Mesothelial cell of epicardium (in vitro differentiated cells): ENCODE measurements at places on chromosomes 5 and 9.
A peak's percentile ranks its signal among the peaks of the same experiment; 100 is the strongest.

GRCh38 chr5:79931866-79932265, 59.2 kb downstream of the MTX3 start:
- no peak overlapping the region for H3K4me3 ChIP-seq
- no peaks in the 10 kb centered on the region for H3K36me3 ChIP-seq
- no peaks in the 10 kb centered on the region for H3K27me3 ChIP-seq

DNA sequence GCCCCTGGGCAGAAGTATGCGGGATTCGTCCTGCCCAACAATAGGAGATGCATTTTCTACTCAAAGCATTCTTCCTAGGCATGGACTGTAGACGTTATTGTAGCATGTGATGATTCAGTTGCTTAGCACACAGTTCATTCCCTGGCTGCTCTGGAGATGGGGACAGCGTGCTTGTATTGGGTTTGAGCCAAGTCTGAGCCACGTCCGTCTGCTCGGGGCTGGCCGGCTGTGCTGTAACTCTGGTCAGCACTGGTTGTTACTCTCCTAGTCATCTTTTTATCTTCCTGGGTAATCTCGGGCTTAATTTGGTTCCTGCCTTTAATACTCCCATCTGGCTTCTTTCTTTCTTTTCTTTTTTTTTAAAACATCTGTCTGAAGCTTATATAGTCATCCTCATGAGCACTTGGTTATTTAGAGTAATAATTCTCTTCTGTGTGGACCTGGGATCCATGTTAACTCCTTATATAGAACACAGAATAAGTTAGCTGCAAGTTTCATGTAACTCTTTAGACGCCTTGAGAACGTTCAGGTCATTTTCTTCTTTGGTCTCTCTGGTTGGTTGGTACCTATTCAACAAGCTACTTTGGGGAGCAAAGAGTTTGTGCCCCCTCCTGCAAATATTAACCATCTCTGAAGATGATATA, 118.8 kb upstream of the RPS23 start:
- H3K27ac ChIP-seq, result peak overlapping the region; percentile 40
- H3K4me3 ChIP-seq, result peak overlapping the region; percentile 2
- DNase-seq, result peak; percentile 69
- H3K4me1 ChIP-seq, result peaks cover 36% of the 10 kb centered on the region

- H3K4me1 ChIP-seq, result no peaks in the 10 kb centered on the region
- no peak overlapping the region for H3K27ac ChIP-seq
- no peaks in the 10 kb centered on the region for H3K36me3 ChIP-seq
- peaks cover 5% of the 10 kb centered on the region for H3K27me3 ChIP-seq
Observed at GRCh38 chr5:171688696-171689495, 96.7 kb upstream of the SMIM23 start.

GRCh38 chr5:173020643-173021042, 35.5 kb upstream of the CREBRF start:
- no peaks in the 10 kb centered on the region for H3K27me3 ChIP-seq
- no peak for DNase-seq
- H3K27ac ChIP-seq, result no peak overlapping the region

DNA sequence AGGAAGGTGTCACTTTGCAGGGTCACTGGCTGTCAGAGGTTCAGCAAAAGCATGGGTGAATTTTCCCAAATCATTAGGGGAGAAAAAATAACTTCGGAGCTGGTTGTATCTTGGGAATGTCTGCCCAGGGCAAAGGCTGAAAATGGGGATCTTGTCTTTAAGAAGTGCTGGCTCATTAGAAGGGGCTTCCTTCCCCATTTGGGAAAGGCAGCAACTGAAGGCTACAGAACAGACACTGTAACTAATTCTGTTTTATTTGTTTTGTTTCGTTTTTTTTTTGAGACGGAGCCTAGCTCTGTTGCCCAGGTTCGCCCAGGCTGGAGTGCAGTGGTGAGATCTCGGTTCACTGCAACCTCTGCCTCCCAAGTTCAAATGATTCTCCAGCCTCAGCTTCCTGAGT, 70.3 kb upstream of the PCA3 start:
- no peak for DNase-seq
- peaks cover 11% of the 10 kb centered on the region for H3K4me1 ChIP-seq
- no peak overlapping the region for H3K27ac ChIP-seq

DNA sequence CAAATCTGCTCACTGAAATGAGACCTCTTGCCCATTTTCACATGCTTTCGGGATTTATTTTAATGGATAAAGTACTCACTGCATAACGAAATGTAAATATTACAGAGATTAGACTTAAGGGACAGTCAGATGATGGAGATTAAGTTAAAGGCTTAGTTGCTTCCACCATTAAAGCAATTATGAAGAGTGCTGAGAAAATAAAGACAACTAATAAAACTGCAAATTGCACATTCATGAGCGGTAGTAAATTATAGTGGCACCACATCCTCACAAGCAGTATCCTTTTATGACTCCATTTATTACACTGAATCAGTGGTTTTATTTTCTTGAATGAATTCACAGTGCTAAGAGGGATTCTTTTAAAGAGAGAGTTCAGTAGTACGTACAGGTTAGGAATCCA, 76.2 kb upstream of the TMED7 start:
- no peaks in the 10 kb centered on the region for H3K27me3 ChIP-seq
- no peaks in the 10 kb centered on the region for H3K36me3 ChIP-seq
- no peak overlapping the region for H3K4me3 ChIP-seq
- no peak for DNase-seq
- H3K4me1 ChIP-seq, result no peaks in the 10 kb centered on the region
- H3K27ac ChIP-seq, result no peak overlapping the region

- H3K4me3 ChIP-seq, result no peak overlapping the region
- H3K27me3 ChIP-seq, result peaks cover 24% of the 10 kb centered on the region
- no peak overlapping the region for H3K27ac ChIP-seq
- no peaks in the 10 kb centered on the region for H3K4me1 ChIP-seq
Observed at GRCh38 chr5:7827610-7828009, 23.3 kb downstream of the CFAP90 start.

- H3K27ac ChIP-seq, result no peak overlapping the region
- H3K4me3 ChIP-seq, result no peak overlapping the region
- H3K36me3 ChIP-seq, result peaks cover 13% of the 10 kb centered on the region
- no peaks in the 10 kb centered on the region for H3K4me1 ChIP-seq
Observed at GRCh38 chr5:3619579-3619978, 23.9 kb downstream of the IRX1 start.

- peaks cover 2% of the 10 kb centered on the region for H3K36me3 ChIP-seq
- peaks cover 3% of the 10 kb centered on the region for H3K4me1 ChIP-seq
- DNase-seq, result no peak
- no peak overlapping the region for H3K4me3 ChIP-seq
Observed at GRCh38 chr9:12904261-12905000, 129.6 kb downstream of the LURAP1L start.

- H3K27ac ChIP-seq, result no peak overlapping the region
- H3K4me3 ChIP-seq, result no peak overlapping the region
- peaks cover 2% of the 10 kb centered on the region for H3K4me1 ChIP-seq
- DNase-seq, result no peak
Observed at GRCh38 chr9:13759551-13759950, 480.1 kb upstream of the MPDZ start.

- H3K27ac ChIP-seq, result peak overlapping the region; percentile 8
- H3K4me3 ChIP-seq, result peak overlapping the region; percentile 91
- peaks cover 61% of the 10 kb centered on the region for H3K4me1 ChIP-seq
- H3K27me3 ChIP-seq, result no peaks in the 10 kb centered on the region
- DNase-seq, result no peak
- H3K36me3 ChIP-seq, result no peaks in the 10 kb centered on the region
Observed at GRCh38 chr5:119355244-119355638, 578 bp upstream of the TNFAIP8 start.

- no peak overlapping the region for H3K4me3 ChIP-seq
- no peaks in the 10 kb centered on the region for H3K36me3 ChIP-seq
- H3K27me3 ChIP-seq, result no peaks in the 10 kb centered on the region
- peaks cover 4% of the 10 kb centered on the region for H3K4me1 ChIP-seq
Observed at GRCh38 chr5:86532429-86532828, 85.3 kb upstream of the COX7C start.

GRCh38 chr5:126446498-126447224, 23.5 kb downstream of the GRAMD2B start:
- H3K4me1 ChIP-seq, result peaks cover 30% of the 10 kb centered on the region
- no peak overlapping the region for H3K4me3 ChIP-seq
- DNase-seq, result no peak
- peak overlapping the region; percentile 92 for H3K27ac ChIP-seq
- peaks cover 14% of the 10 kb centered on the region for H3K36me3 ChIP-seq

DNA sequence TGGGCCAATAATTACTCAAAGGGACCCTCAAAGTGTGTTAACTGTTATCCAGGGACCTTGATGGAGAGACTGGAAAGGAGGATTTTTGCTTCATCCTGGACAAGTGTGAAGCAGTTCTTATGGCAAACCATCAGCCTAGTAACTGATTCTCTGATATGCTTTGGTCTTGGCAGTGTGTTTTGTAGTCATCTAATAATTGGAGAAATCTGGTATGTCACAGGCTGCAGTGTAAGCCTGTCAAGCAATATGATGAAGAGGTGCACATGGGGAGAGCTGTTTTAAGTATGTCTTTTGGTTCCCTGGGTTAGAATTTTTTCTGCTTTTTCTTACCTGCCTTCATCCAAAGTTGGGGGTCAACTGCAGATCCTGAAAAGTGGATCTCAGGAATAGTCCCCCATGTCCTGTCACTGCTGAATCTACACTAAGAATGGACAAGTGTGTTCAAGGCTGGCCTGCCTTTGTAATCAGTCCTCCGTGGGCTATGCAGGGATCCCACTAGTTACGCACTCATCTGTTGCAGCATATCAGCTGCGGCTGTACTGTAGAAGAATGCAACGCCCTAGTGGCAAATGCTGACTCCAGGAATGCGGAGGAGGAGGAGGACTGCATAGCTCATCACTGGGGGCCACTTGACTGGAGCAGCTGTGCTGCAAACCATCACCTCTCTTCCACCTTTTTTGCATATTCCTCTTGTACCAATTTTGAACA, 1.9 kb downstream of the SPTAN1 start:
- no peak overlapping the region for H3K4me3 ChIP-seq
- H3K27me3 ChIP-seq, result no peaks in the 10 kb centered on the region
- H3K4me1 ChIP-seq, result peaks cover 41% of the 10 kb centered on the region
- no peaks in the 10 kb centered on the region for H3K36me3 ChIP-seq
- peak; percentile 46 for DNase-seq

GRCh38 chr9:132698989-132699388, 28.7 kb downstream of the GTF3C4 start:
- H3K27ac ChIP-seq, result no peak overlapping the region
- H3K36me3 ChIP-seq, result peaks cover 13% of the 10 kb centered on the region
- H3K27me3 ChIP-seq, result no peaks in the 10 kb centered on the region
- H3K4me3 ChIP-seq, result no peak overlapping the region
- no peak for DNase-seq
- no peaks in the 10 kb centered on the region for H3K4me1 ChIP-seq

DNA sequence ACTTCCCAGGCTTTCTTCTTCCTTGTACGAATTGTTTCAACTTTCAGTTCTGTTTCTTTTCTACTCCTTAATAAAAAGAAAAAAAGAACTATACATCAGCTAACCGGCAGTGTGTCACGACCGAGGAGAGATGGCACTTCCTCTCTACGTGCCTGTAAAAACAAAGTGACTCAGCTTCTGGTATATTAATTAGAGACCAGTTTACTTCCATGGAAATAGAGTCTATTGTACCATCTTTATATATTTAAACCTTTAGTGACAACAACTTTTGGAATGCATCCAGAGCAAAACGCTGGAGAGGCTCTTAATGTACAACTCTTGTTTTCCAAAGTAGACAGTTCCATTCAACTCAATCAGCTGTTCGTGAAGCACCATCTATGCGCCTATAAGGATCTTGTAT, 94.5 kb upstream of the LIFR start:
- DNase-seq, result no peak
- H3K4me1 ChIP-seq, result peaks cover 18% of the 10 kb centered on the region
- H3K27me3 ChIP-seq, result no peaks in the 10 kb centered on the region
- peak overlapping the region; percentile 49 for H3K27ac ChIP-seq
- H3K4me3 ChIP-seq, result peak overlapping the region; percentile 16

DNA sequence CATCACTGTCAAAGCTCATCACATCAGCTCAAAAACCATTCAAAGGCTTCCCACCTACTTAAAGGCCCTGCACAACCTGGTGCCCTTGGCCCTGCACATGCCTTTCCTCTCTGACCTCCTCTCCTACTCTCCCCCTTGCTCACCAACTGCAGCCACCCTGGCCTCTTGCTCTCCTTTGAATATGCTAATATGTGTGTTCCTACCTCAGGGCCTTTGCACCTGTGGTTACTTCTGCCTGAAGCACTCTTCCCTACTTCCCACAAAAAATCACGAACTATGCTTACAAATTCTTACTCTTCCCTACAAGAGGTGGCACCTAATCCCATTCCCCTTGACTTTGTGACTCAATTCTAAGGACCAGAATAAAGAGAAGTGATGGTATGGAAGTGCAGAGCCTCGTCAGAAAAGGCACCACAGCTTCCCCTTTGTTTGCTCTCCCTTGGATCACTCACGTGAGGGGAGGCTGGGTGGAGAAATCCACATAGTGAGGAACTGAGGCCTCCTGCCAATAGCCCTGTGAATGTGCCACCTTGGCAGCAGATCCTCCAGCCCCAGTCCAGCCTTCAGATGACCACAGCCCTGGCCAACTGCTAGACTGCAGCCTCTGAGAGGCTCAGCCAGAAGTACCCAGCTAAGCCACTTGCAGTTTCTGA, 3.2 kb upstream of the TMEM171 start:
- no peak overlapping the region for H3K27ac ChIP-seq
- H3K4me1 ChIP-seq, result peaks cover 22% of the 10 kb centered on the region
- H3K36me3 ChIP-seq, result no peaks in the 10 kb centered on the region

- H3K4me3 ChIP-seq, result peak within 1 kb of the TSS; percentile 84
- no peaks in the 10 kb centered on the region for H3K27me3 ChIP-seq
- peak within 1 kb of the TSS; percentile 89 for H3K27ac ChIP-seq
- H3K36me3 ChIP-seq, result peaks cover 19% of the 10 kb centered on the region
- DNase-seq, result peak; percentile 89
- peaks cover 28% of the 10 kb centered on the region for H3K4me1 ChIP-seq
Observed at GRCh38 chr5:53109443-53110127, at the start of gene MOCS2. Gene MOCS2 (minus strand): TSS chr5:53109757. CDS start chr5:53107174, 2,583 bp downstream.
